ENCODE measurements at places on chromosomes 5 and 9.

DNA sequence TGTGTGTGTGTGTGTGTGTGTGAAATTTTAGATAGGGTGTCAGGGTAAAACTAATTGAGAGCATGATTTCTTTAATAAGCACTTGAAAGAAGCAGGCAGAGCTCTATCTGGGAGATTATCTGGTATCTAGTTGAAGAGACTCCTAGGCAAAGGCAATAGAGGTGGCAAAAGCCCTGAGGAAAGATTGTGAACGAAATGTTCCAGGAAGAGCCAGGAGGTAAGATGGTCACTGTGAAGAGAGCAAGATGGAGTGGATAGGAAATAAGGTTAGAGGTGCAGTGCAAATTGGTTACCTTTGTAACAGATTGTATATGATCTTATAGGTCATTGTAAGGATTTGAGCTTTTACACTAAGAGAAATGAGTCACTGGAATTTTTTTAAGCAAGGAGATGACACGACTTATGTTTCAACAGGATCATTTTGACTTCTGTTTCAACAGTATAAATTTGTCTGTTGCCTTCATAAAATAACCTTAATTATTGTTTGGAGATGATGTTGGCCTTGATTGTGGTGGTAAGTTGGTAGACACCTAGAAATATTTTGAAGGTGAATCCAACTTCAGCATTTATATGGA is 239.6 kb downstream of the PARP8 start:
- DNase-seq, result no peak

- DNase-seq, result no peak
Observed at GRCh38 chr5:115190388-115190787, 20.7 kb upstream of the TRIM36 start.

DNA sequence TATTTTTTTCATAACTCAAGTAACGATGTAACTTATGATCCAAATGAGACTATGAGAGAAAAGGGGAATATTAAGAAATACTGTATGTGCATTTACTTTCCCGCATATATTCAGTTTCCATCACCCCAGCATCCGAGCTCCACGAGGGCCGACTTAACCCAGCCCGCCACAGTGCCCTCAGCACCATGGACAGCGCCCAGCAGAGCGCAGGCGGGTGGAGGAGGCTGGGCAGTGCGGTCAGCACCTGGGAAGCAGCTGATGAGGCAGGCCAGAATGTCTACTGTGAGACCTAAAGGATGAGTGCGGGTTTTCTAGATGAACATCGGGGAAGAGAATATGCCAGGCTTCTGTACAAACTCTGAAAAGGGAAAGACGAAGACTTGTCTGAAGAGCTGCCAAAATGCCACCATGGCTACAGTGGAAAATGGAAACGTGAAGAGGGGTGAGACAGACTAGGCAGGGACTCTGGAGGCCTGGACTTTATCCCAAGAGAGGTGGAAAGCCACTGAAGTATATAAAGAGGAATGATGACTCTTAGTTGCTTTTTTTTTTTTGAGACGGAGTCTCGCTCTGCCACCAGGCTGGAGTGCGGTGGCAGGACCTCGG is 34.5 kb upstream of the MED27 start:
- DNase-seq, result no peak

DNA sequence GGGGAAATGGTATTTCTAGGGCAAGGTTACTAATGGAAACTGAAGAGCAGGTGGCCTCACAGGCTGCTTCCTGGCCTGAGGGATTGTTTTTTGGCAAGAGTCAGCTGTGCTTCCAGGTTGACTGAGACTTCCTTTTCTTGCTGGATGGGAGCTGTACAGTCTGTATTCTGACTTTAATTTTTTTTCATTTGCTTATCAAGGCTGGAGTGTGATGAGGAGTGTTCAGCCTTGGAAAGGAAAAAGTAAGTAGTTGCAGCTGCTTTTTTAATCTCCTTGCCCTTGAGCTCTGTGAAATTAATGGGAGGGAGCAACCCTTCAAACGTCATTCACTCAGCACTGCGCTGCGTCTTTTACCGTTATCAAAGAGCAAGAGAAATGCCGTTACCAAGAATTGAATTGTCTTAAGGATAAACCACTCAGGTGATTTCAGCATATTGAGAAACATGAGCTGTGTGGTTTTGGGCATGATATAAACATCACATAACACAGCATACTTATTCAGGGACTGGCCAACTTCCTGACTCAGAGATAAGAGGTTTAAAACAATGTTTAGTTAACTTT is 47.6 kb downstream of the AQP7 start:
- DNase-seq, result no peak

GRCh38 chr5:76099286-76099702 is 16.1 kb downstream of the SV2C start:
- no peak for DNase-seq

GRCh38 chr9:137590123-137590468 is 216 bp downstream of the ZMYND19 start:
- no peak for DNase-seq

DNA sequence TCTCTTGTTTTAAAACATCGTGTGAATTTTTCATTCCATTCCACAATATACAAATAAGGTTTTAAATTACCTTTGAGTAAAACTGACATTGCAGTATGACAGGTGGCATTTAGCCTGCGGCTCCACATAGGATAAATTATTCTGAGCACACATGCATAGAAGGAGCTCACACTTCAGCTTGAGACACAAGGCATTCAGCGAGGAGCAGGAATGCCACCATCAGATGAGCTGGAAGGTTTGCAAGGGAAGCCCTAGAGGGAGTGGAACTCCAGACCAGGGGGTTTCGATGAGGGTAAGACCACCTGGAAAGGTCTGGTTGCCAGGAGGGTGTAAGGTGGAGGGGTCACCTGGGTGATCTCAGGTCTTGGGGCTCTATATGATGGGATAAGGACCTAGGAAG is 259.0 kb upstream of the ADRA1B start:
- DNase-seq, result no peak

- peak; percentile 90 for DNase-seq
Observed at GRCh38 chr9:105972466-105973204, 278.3 kb downstream of the TMEM38B start.

GRCh38 chr5:40475561-40475960 is 204.2 kb upstream of the PTGER4 start:
- no peak for DNase-seq

- peak; percentile 57 for DNase-seq
Observed at GRCh38 chr9:130053504-130054324, at the start of gene GPR107. TSS of gene GPR107 (plus strand) at chr9:130053906. CDS start at chr9:130053933, 27 bp downstream.

DNA sequence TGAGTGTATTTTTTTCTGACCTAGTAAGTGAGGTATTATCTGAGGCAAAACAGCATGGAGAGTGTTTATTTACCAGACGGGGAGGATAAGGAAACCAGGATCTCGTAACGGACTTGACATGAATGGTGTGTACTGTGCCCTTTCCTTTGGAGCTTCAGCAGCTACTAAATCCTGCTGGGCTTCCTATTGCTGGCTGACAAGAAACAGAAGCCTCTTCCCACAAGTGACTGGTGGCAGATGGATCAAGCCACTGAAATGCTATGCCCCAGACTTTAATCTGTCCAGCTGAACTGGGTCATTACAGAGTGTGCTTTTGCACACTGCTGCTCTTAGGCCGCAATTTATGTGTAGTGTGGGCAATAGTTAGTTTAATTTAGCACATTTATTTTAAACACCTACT is 162.7 kb upstream of the MRPS30 start:
- DNase-seq, result no peak

GRCh38 chr9:27188426-27188825 is 79.4 kb downstream of the TEK start:
- DNase-seq, result no peak

DNA sequence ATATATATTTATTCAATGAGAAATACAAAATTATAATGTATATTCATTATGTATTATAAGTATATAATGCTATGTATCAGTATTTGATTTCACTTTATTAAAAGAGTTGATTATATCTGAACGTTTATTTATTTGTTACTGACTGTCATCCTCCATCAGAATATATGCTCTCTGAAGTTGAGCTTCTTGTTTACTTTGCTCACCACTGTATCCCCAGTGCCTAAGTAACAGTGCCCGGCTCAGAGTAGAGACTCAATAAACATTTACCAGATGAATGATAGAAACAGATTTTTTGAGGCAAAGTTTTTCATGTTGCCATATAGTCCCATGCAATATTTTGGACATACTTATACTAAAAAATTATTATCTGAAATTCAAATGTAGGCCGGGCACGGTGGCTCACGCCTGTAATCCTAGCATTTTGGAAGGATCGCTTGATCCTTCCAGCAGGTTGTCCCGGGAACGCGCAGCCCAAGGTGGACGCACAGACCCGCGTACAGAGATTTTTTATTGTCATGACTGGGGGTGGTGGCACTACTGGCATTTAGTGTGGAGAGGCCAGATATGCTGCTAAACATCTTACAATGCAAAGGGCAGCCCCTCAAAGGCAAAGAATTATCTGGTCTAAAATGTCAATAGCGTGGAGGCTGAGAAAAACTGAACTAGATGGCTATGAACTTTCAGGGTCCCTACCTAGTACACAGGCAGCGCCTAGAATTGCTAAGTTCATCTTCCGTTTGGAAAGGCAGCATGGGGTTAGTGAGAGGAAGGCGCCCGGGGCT is 761 bp upstream of the DNAJC25 start:
- no peak for DNase-seq

GRCh38 chr9:74803376-74804017 is 84.2 kb downstream of the TRPM6 start:
- no peak for DNase-seq

DNA sequence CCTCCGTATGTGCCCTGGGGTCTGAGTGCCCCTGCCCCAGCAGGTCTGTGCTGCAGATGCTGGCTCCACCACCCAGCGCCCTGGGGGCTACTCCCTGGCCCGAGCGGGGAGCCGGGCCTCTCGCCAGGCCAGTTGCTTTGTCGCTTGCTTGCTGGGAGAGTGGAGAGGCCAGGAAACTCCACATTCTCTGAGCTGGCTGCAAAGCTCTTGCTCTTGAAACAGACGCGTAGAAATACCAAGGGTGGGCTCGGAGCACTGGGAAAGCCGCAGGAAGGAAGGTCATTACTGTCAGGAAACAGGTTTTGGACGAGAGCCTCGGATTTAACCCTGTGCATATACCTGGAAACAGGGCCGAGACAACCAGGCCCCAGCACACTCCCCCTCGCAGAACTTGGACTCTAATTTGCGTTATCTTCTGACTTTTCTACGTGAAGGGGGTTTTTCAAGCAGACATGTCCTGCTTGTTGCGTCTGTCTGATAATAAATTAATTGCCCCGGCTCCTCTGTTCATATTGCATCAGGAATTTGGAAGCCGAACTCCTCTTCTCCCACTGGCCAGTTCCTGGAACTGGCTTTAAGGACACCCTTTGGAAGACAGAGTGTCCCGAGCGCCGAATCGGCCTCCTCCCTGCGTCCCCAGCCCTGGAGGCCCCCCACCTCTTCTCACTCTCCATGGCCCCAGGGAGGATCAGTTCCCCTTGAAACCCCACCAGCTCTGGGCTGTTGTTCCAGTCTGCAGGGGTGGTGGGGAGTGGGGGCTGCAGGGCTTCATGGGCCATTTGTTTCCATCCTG is 11.2 kb downstream of the ADAMTSL2 start:
- DNase-seq, result no peak

DNA sequence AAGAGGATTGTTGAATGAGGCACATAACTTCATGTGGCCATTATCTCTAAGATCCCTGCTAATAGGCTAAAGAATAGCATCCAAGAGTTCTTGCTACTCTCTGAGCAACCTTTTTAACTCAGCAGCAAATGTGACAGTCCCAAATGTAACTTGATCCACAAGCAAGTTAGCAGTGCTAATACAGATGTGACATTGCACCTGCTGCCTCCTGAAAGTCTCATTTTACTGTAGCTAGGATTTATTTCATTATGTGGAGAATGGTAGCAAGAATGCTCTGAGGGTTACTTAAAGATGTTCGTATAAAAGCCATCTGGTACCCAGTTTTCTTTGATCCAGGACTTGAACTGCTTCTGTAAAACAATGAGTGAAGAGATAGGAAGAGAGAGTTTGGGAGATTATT is 45.8 kb downstream of the CDH10 start:
- DNase-seq, result peak; percentile 65

- DNase-seq, result no peak
Observed at GRCh38 chr5:172669386-172670004, 28.4 kb downstream of the NEURL1B start.

DNA sequence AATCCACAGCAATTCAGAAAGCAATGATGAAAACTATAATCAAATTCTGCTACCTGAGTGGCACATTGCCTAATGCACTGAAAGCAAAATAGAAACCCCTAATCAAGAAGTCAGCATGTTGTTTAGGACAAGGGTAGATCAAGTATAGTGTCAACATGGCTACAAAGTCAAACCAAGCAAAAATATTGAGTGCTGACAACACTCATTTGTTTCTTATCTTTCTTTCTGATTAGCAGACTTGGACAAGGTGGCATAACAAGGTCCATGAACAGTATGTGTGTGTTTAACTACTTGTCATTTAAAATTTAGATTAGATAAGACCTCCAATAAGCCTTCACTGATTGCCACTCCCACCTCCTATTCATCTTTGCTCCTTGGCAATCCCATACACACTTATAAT is 332.4 kb downstream of the KIAA0825 start:
- no peak for DNase-seq

Measured in NCI-H1105 treated with DMSO at 0.1 percent for 48 hours (cell line).